ENCODE measurements at places on chromosomes 3 and 15.

DNA sequence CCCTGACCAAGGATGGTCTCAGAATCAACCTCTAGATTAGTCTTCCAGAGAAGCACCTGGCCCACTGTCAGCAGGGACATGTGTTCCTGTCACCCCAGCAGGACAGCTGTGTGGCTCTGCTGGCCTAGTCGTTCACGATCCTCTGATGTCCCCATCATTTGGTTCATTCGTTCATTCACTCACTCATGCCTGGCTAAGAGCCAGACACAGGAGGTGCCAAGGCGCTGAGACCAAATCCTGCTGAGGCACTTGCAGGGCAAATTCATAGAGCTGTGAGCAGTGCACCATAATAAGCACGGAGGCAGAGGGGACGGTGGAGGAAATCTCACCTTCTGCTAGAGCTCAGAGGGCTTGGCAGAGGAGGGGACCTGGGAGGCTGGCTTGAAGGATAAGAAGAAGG is 49.9 kb upstream of the FGD5 start:
- no peak for DNase-seq

GRCh38 chr3:11671648-11672100 is 28.0 kb upstream of the VGLL4 start:
- DNase-seq = no peak

DNA sequence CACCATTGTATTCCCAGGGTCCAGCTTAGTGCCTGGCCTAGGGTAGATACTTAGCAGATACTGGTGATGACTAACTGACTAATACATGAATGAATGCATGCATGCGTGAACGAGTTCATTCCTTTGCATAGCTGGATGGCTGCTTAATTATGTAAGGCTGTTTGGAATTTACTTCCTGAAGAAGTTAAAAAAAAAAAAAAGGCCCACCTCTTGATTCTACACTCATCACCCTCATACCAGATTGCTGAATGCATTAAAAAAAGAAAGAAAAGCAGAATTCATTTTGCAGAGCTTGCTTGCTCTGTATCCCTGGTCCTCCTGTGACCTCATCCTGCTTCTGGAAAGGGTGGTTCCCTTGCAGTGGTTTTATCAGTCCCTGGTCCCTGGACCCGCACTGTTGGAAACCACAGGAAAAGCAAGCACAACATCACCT is 277.6 kb upstream of the CFAP20DC start:
- DNase-seq = no peak

GRCh38 chr3:25830373-25831280 is 40.7 kb downstream of the OXSM start:
- DNase-seq = no peak

- DNase-seq = no peak
These were observed 110.6 kb downstream of the CHL1 start for GRCh38 chr3:307182-307581.

DNA sequence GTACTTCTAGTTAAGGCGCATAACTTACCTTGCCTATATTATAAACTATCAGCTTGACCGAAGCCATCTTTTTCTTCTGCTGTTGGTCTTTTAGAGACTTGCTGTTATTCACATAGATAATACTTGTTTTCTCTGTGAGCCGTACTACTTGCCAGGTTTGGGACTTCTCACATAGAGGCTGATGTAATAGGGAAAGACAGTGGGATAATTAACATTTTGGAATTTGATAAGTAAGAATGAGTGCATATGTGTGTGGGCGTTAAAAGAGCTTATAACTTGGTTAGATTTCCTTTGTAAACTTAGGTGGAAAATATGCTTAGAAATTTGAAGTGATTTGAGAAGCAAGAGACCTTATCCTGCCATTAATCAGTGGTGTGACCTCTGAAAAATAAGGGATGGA is 47.8 kb downstream of the FNDC3B start:
- DNase-seq = no peak

- DNase-seq = no peak
These were observed 163.7 kb downstream of the TCF12 start for GRCh38 chr15:57082054-57082728.
